ENCODE measurements at places on chromosomes 7 and 10.

DNA sequence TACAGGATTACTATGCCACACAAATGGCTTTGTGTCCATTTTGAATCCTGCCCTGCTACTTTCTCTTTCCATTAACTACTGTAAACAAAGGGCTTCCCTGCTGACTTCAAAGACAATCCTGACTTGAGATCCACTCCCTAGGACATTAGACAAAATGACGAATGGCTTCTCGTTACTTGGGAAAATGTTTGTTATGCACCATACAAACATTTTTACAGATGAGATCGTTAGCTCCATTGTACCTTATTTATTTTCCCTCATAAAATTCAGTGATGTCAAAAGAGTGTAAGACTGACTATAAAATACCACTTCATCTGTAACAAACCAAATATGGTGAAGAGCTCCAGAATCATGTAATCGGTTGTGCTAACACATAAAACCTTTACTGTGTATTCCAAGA lies 121.8 kb downstream of the CD36 start:
- no peak for DNase-seq

GRCh38 chr7:27146491-27147198 lies 929 bp downstream of the HOXA6 start:
- no peak for DNase-seq

GRCh38 chr7:98702021-98702420 lies 84.9 kb downstream of the NPTX2 start:
- DNase-seq = no peak

DNA sequence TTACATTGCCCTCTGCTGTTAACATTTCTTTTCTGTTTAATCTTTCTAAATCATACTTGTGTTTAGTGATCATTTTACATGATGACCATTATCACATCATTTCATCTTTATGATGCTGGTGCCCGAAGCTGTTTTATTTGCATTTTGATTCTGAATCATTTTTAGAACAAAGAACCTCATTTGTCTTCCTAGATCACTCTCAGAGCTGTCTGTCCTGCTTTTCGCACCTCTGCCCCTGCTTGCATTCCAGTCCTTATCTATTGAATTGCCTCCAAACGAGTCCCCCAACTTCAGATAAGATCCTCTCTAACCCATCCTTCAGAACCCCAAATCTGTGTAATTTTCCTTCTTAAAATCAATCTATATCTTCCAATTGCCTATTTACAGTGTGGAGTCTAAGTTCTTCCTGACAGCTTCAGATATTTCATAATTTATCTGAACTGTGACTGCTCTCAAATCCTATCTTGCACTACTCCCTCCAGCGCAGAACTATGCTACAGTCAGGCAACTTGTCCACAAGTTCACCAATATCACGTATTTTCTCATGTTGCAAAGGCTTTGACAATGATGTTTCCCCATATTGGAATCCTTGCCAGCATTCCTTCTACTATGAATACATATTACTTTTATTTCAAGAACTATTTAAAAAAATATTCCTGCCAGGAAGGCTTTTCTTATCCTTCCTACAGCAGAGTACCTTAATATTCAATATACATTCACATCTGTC lies 346.5 kb upstream of the CACNA2D1 start:
- no peak for DNase-seq

DNA sequence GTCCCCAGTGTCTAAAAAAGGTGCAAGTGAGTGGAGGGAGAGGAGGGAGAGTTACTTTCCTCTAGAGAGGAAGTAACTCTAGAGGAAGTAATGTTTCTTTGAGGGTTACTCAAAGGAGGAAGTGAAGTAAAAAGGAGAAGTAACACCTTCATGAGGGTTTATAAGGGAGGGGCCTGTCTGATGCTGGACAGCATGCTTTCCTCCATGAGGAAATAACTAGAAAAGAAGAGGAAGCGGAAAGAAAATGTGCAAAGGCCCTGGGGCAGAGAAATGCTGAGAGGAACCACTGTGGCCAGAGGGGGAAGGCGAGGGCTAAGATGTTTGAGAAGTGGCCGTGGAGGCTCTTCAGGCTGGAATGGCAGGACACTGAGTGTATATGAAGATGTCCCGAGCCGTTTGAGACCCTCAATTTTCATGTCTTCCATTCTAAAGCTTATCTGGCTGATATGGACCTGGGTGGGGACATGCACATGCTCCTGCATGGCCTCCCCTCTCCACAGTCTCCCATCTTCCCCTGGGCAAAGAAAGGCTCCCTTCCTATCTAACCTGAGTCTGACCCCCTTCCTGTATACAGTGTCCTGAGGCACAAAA lies 3.4 kb upstream of the SLC18A2 start:
- no peak for DNase-seq

- no peak for DNase-seq
These were observed 217.9 kb downstream of the GALNT17 start for GRCh38 chr7:71349682-71350481.

DNA sequence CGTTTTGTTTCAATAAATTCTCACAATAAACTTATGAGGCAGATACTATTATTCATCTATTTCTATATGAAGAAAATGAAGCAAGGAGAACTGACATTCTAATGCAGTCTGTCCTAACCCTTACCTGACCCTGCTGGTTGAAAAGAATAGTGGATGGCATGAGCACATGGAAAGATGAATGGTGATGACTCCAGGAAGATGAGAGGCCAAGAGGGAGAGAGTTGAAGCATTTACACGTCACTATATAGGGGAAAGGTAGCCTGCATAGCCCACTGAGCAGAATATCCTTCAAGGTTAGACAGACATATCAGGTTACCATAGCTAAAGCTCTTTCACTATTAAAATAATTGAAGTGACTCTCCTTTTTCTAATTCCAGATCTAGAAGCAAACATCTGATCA lies 163.9 kb upstream of the CDK1 start:
- DNase-seq = no peak

DNA sequence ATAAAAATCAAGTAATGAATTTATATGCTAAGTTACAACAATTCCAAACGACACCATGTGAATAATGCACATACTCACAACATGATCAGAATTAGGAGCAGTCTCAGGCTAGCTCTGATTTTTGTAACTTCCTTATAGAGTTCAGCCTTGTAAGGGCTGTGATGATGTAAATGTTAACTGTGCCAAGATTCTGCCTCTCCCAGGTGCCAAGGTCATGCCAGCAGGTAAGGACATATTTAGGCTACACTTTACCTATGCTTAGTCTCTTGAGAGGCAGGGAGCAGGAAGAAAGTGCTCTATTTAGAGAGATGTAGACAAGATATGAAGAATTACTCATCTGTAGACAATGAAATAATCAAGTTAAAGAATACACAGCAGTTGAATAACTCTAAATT lies 53.6 kb upstream of the AGR3 start:
- no peak for DNase-seq

- no peak for DNase-seq
These were observed 183.3 kb upstream of the PRKCQ start for GRCh38 chr10:6763423-6763822.

DNA sequence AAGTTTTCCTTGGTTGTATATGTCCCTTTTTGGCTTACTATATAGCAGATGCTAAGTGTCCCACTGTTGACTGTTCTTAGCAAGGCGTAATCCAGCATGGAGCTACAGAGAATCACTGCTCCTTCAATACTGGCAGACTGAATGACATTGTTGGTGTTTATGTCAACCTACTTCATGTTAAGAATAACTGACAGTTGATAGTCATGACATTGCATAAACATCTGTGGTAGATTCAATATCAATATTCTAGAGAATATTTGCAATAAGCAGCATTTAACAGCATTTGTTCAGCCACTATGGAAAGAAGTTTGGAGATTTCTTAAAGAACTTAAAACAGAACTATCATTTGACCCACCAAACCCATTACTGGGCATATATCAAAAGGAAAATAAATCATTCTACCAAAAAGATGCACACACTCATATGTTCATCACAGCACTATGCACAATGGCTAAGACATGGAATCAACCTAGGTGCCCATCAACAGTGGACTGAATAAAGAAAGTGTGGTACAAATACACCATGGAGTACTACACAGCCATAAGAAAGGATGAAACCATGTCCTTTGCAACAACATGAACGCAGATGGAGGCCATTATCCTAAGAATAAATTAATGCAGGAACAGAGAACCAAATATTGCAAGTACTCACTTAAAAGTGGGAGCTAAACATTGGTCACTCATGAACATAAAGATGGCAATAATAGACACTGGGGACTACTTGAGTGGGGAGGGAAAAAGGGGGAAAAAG lies 88.7 kb downstream of the IMMP2L start:
- DNase-seq = no peak

DNA sequence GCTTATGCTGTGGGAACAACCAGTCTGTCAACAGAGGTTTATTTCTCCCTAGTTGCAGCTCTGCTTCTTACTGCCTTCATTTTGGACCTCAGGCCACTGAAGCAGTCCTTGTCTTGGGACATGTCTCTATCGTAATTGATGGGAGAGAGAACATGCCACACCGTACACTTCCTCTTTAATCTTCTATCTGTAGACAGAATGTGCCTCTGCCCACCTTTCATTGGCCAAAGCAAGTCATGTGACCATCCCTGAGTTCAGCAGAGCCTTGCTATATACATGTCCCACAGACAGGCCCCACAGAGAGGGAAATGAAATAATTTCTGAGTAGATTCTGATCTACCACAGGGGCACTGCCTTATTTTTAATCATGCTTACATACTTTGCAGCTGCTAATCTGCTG lies 98.0 kb downstream of the KCND2 start:
- no peak for DNase-seq

DNA sequence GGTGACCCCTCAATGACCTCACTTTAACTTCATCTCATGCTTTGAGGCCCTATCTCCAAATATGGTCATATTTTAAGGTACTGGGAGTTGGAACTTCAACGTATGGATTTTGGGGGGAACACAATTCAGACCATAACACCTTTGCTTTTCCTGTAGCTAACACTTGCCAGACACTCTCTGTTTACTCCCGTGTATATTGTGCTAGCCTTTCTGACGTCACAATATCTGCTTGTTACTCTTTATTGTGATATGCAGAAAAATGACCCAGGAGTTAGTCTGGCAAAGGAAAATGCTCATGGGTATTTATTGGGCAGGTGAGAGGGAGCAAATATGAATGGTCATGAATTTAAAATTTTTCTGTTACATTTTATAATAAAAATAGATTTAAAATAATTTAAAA lies 45.7 kb upstream of the KCND2 start:
- no peak for DNase-seq

DNA sequence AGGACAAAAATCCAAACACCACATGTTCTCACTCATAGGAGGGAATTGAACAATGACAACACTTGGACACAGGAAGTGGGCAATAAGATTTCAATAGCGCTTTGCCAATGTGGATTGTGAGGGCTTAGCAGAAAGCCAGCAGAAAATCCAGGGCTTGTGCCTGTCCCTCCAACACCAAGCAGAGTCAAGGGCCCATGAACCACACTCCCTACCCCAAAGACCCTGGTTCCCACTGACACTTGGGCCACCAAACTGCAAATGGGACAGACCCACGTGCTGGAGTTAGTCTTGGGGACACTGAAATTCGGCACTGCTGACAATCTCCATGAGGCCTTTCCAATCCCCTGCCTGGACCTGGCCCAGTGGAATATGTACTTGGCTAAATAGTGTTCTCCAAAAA lies 67.0 kb downstream of the GRID1 start:
- no peak for DNase-seq

GRCh38 chr10:53361281-53361680 lies 588.7 kb upstream of the MBL2 start:
- DNase-seq = no peak

- DNase-seq = no peak
These were observed 5.0 kb upstream of the SORCS1 start for GRCh38 chr10:107169516-107169915.

GRCh38 chr7:154451480-154452457 lies 399.6 kb downstream of the DPP6 start:
- no peak for DNase-seq

All from GOT3 (cell line).